ENCODE measurements at places on chromosomes 2 and 18. TPM values are rescaled to one million over a fixed set of nuclear protein-coding genes. Genes with fewer than 3 reads are reported as not detected.

Gene NAPG
- 21.7 TPM for total RNA-seq

Gene MC5R
- not detected for total RNA-seq

GRCh38 chr2:54899576-54900200 lies 150.6 kb downstream of the RTN4 start:
- peak; percentile 76 for DNase-seq

Gene SERPINB12
- total RNA-seq: not detected

DNA sequence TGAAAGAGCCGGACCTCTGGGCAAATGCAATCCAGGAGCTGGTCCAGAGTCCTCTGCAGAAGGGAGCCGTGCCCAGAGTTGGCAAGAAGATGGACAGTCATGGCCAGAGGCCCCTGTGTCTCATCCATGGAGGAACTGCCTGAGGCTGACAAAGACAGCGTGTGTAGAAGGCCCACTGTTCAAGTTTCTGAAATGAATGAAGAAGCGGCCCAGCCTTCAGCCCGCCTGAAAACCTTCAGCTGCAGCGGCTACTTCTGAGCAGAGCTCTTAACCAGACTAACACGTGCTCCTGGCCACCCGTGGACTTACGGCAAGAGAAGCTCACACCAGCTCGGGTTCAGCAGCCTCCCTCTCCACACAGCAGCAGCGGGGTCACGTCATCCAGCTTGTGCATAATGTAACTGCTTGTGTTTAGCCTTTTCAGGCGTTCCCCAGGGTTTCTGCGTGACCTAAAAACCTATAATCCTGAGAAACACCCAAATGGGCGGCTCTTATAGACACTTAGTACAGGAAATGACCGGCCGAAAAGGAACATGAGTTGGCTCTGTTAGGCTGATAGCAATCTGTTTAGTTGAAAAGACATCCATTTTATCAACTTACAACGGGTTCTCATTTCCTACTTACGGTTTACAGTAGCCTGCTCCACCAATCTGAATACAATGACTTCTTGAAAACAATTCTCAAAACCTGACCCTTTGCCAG lies at the start of gene FAM124B:
Gene FAM124B, minus strand, starts transcription at position 467 of the 702 bp plus-strand sequence. Its CDS starts 339 bp downstream, at position 128.
- no peak for DNase-seq

DNA sequence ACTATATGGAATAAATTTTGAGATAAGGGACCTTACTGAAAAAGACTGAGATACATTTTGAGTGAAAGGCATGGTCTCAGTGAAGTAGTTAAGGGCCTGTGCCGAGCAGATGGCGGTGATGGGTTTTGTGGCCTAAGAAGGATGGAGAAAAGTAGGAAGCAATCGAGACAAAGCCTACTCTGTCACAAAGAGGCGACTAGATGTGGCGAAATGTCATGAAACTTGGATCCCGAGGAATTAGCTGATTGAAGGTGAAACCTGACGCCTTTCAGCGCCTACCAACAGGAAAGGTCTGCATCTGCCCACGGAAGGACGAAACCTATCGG lies 558 bp upstream of the CEP192 start:
- DNase-seq: no peak

DNA sequence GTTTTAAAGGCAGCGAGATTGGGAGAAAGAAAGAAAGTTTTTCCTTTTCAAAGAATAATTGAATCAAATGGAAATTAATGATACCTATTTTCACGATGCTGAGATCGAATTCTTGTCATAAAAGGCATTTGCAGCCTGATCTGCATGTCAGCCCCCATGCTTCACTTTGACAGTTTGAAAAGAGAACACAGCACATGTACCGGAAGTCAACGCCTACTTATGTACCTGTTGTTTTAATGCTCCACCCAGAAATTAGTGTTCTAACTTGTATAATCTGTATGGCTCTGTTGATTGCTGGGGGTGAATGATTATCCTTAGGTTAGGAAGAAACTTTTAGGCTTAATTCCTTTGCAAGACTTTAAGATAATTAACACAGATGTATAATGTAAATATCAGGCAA lies 31.0 kb downstream of the EEF1B2 start:
- DNase-seq: no peak

Gene CLEC4F
- not detected for total RNA-seq
